A172 (cell line): ENCODE measurements at places on chromosomes 5 and 9.

DNA sequence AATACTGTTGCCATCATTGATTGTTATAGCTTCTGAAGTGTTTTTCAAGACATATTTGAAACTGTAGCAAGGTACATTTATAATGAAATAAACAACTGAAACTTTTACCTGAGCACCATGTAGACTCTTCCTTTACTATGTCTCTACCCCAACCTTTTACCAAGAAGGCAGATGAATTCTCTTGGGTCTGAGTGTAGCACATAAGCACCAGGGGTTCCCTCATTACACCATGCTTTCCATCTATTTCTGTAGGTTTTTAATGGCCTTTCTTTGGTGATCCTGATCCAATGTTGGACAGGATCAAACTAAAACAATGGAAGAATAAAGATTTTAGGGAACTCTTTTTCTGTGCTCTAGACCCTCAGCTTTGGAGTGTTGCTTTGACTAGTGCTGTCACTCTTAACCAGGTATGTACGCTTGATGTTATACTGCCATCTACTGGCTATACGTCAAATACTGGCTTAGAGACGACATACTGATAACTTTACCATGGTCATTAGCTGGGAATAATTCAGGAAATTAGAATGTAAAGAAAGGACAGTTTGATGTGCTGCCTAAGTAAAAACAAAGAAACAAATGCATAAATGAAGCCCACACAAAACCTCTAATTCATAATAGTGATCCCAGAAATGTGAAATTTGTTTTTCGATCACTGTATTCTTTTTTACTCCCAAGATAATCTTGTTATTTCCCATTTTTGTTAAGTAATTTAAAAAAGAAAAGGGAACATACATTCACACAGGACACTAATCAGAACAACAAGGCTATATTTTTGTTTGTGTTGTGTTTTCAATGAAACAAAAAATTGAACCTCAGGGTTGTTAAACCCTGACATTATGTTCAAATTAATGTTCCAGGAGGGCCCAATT is 30.7 kb downstream of the IFNW1 start:
- DNase-seq, result peak; percentile 73

DNA sequence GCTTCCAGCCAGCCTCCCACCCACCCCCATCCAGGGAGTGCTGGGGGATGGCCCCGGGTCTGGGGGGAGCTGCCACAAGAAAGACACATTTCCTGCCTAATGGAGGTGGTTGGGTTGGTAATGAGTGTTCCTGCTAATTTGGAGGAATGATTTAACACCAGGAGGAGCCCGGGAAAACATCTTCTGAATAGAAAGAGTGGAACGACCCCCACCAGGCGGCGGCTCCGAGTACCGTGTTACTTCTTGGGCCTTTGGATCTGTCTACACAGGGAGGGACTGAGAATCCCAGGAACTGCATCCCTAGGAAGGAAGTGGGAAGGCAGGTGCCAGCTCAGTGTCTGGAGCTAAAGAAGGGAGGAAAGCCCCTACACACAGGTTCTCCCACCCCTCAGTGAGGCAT is 64.6 kb downstream of the TSPAN17 start:
- no peak for DNase-seq

DNA sequence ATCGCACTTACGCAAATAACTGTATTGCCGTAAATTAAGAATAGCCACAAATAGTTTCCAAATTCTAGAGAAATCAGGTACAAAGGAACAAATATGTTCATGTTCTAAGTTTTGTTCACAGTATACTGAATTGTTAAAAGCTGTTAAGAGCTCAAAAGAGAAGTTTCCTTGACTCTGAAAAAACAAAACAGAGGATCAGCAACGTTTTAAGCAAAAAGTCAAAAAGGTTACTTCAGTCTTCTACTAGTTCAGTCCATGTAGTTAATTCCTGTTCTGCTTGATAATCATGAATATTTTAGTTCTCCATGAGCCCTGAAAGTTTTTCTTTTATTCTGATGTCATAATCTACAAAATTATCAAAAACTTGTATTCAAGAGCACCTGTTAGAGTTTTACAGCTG is 128.6 kb upstream of the MAST4 start:
- no peak for DNase-seq

- DNase-seq, result peak; percentile 37
These were observed 781 bp downstream of the FOXD1 start for GRCh38 chr5:73447530-73448462.

DNA sequence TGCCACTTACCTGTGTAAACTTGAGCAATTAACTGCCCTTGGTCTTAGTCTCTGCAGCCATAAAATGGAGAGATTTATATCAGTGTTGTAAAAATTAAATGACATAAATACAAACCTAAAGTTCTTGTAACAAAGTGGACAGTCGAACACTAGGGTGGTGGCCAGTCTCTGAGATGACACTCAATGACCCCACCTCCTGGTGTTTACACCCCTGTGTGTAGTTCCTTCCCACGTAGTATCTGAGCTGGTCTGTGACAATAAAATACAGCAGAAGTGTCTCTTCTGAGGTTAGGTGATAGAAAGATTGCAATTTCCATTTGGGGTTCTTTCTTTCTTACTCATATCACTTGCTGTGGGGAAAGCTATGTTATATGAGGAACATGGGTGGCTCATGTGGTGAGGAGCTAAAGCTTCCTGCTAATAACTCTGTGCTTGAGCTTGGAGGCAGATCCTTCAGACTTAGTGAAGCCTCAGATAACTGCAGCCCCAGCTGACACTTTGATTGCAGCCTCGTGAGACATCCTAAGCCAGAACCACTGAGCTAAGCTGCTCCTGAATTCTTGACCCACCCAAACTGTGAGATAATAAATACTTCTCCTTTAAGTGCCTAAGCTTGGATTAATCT is 173.4 kb upstream of the CHD1 start:
- no peak for DNase-seq

DNA sequence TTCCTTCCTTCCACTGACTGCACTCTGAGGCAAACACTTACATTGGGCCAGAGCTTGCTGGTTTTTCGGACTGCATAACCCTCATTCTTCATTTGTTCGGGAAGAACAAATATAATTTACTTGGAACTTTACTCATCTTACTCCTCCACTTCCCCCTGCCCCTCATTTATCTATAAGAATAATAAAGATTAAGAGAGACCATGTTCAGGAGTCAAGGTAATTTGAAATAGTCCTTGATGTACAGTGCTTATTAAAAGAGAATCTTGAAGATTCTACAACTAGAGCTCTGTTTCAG is 65.6 kb downstream of the BASP1 start:
- no peak for DNase-seq

DNA sequence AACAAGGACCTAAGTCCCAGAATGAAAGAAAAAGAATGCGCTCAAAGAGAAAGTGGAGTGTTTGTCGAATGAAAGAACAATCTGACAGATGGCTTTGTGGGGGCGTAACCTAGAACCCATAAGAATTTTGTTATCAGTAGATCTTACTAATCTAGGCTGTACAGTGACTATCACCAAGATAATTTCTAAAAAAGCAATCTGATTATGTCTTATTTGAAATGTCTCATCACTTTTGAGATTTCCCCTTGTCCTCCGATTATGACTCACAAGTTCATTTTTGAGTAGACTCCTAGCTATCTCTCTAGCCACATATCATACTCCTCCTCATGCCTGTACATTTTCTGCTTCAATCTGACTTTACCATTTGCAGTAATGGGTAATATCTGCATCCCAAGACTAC is 135.6 kb upstream of the SMARCA2 start:
- no peak for DNase-seq

GRCh38 chr5:150573216-150573615 is 65.3 kb downstream of the NDST1 start:
- DNase-seq, result no peak

GRCh38 chr9:86685556-86685955 is 261.8 kb downstream of the GAS1 start:
- no peak for DNase-seq

GRCh38 chr5:150517272-150518152 is 9.6 kb downstream of the NDST1 start:
- peak; percentile 99 for DNase-seq

- DNase-seq, result no peak
These were observed 1328.6 kb downstream of the PTPRD start for GRCh38 chr9:9284201-9284600.

- peak; percentile 91 for DNase-seq
These were observed 75.1 kb downstream of the FGF18 start for GRCh38 chr5:171494452-171495121.

DNA sequence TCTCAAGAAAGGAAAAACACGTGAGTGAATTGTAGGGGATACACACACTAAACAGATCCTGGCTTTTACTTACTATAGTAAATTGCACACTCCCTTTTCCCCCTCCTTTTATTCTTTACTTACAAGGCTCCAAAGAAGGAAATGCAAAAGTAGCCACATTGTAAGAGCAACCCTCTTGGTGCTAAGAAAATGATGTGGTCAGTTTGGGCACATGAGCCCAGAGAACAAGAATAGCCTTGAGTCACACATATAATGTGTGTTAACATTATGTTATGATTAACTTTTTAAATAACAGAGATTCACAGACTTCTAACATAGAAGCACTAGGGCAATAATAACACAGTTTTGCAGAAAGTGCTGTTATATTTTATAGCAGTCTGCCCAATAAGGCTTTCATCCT is 48.5 kb downstream of the PCSK5 start:
- no peak for DNase-seq

DNA sequence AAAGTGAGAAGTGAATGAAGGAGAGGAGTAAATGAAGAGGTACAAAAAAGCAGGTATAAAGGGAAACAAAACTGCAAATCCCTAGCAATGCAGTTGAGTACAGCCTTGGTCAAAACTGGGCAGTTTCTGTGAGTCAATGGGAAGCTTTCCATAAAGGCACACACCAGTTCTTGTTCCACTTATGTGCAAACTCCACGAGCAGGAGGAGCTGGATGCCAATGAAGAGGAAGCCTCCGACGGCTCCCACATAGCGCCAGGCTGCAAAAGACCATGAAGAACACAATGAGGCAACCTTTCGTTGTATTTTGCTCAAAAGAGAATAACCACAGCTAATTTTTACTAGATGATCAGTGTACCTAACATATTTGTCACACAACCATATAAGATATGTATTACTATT is 81.1 kb downstream of the SERINC5 start:
- no peak for DNase-seq

GRCh38 chr9:108549184-108549583 is 306.6 kb downstream of the ACTL7B start:
- DNase-seq, result peak; percentile 13

DNA sequence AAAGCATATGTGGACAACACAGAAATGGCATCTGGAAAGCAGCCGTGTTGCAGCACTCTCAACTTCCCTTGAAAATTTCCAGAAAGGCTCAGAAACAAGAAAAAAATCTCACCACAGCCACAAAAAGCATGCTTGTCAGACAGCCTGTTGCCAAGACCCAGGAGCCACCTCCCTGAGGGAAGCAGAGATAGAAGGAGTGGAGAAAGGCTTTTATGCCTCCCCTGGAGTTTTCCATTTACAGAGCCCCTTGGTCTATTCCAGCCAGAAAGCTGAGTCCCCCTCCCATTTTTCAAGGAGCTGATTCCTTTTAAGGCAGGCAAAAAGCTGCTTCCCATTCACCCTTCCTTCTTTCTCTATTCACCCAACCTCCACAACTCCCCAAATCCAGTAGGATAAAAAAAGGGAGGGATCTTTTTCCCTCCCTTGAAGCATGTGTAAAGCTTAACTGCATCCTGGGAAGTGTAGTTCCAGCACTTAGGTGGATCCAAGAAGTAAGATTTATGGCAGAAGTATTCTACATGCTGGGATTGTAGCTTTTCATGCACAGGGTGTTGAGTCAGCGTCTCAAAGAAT is 37.1 kb upstream of the PALM2AKAP2 start:
- DNase-seq, result no peak
